NCI-H2029 (cell line): ENCODE measurements at places on chromosomes 2 and 18.

GRCh38 chr2:88036182-88036581 is 19.4 kb downstream of the KRCC1 start:
- no peak for DNase-seq

DNA sequence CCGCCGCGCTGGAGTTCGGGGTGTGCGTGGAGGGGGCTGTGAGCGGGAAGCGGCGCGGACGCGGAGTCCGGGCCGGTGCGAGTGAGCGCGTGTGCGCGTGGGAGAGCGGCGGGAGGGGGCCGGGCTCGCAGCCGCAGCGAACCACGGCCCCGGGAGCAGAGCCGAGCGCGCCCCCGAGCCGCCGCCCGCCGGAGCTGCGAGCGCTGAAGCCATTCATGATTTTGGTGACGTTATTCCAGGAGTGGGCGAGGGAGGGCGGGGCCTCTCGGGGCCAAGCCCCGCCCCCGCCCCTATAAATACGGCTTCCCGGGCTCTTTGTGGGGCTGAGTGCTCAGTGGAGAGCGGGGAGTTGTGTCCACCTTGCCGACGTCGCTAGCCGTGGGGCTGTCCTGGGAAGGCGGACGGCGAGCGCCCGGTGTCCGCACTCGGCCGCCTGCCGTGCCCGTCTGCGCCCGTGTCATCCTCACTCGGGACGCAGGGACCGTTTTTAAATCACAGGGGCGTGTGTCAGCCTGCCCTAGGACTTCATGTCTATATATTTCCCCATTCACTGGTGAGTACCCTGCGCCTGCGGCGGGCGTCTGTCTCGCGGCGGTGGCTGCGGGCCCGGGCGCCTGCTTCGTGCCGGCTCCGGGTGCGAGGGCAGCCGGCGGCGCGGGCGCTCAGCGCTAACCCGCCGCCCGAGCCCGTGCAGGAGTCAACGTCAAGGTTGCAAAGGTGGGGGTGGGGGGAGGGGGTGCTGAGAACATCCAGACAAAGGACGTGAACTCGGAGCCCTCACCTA is at the start of gene LBH:
TSS of gene LBH (plus strand) at position 323 of the 784 bp plus-strand sequence. CDS start at position 528, 205 bp downstream.
- peak; percentile 17 for DNase-seq

DNA sequence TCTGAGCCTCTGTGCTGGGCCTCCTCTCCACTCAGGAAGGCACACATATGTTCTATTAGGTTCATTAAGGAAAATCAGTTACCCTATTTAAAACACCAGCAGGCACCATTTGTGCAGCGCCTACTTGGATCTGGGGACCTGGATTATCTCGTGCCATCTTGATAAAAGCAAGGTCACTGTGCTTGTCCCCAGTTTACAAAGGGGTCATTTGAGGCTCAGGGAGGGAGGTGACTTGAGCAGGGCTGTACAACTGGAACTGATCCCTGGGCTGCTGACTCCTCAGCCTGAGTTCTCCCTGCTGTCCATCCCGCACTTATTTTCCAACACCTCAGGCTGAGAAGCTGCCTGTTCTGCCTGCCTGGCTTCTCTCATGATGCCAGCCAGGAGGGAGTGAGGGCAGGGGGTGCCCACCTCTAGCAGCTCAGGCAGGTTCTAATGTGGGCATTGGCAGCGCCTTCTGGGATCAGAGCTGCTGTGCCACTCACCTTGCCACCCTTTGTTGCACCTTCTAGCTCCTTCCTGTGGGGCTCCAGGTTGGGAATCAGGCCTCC is 120.3 kb downstream of the GLI2 start:
- no peak for DNase-seq

- DNase-seq = no peak
Observed at GRCh38 chr18:39840856-39841481, 2114.1 kb upstream of the PIK3C3 start.

DNA sequence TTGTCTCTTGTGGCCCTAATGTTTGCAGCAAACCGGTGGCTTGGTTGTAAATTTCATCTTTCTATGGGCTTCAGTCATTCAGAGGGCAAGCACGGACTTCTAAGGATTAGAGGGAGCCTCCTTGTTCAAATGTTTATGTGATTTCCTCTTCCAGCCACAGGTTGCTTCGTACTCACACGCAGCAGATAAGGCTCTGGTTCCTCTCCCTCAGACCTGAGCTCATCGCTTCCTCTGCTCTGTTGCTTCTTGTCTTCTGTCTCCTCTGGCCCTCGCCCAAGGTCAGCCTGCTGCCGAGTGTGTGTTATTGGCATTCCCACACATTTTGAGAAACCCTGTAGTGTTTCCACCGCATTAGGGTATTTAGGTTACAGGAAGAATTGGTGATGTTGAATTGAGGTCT is 44.0 kb downstream of the MYL12B start:
- DNase-seq = no peak

GRCh38 chr2:216737676-216738075 is 42.3 kb upstream of the IGFBP5 start:
- DNase-seq = no peak

- DNase-seq = no peak
Observed at GRCh38 chr2:9806656-9807055, 36.6 kb upstream of the TAF1B start.

- DNase-seq = no peak
Observed at GRCh38 chr18:2706903-2707302, 51.4 kb downstream of the SMCHD1 start.

DNA sequence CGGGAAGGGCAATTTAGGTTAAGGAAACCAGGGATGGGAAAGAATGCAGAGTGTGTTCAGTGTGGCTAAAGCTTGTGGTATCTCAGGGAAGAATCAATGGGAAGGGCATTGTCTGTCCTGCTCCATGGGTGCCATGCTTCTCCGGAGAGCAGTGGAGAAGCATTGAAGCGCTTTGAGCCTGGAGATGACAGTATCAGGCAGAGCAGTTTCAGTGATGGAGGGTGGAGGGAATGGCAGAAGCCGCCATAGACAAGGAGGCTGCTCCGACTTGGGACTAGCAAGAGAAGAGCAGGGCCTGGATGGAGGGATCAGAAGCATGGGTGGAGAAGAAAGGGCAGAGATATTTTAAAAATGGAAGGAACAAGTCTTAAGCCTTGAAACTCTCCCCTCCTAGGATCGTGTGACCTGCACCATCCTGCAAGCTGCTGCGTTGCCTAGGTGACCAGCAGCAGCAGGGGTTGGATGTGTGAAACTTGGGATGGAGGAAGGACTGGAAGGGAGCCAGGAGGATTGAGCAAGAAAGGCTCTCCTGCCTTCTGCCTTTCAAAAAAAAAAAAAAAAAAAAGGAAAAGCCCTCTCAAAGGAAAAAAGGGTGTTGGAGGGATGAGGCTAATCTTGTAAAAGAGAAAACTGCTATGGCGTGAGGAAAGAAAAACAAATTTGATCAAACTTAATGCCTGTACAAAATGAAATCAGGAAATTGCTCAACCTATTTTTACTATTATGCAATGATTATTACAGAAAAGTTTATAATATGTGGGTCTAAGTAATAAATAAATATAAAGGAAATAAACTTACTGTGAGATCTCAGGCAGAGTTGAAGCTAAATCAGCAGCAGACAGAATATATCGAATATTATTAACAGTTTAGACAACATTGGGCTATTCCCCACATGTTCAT is 493.8 kb upstream of the NRP2 start:
- no peak for DNase-seq

- peak; percentile 53 for DNase-seq
Observed at GRCh38 chr2:43328133-43328532, 101.7 kb upstream of the ZFP36L2 start.

- DNase-seq = peak; percentile 78
Observed at GRCh38 chr2:62340994-62341484, 145.1 kb downstream of the B3GNT2 start.

DNA sequence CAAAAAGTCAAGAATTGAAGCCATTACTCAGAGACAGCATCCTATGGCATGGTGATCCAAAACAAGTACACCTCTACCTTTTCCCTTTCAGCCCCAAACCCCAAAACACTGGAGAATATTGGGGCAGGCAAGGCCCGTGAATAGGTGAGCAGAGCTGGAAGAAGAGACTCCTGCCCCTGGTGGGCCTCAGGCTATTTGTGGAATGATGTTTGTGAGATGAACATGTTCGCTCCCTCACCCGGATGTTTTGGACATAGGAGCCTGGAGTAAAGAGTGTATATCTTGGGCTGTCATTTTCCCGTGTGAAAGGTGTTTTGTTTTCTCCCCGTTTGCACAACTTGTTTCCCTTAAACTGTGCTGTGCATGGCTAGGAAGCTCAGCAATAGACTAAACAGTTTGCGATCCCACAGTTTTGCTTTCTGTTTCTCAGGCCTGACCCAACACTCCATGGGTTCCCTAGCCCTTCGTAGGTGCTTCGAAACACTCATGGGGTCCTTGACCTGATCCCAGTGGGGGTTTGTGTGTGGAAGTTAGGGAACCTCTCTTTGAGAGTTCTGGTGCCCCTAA is 136.5 kb upstream of the TNP1 start:
- no peak for DNase-seq

GRCh38 chr2:104868505-104868866 is 14.6 kb downstream of the POU3F3 start:
- no peak for DNase-seq
